ENCODE measurements at places on chromosomes 6 and 20.

DNA sequence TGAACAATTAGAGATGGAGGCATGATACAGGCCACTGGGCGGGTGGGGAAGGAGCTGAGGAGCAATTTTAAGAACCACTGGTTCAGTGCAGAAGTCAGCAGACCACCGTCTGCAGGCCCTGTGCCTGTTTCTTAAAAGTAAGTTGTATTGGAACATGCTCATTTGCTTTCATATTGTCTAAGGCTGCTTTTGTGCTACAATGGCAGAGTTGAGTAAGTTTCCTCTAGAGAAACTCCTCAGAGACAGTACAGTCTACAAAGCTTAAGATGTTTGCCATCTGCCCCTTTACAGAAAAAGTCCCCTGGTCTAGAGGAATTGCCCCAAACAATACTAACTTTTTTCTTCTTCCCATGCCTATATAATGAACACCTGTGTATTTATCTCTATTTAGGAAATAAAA is 28.5 kb upstream of the UBE2J1 start:
- DNase-seq, result no peak

DNA sequence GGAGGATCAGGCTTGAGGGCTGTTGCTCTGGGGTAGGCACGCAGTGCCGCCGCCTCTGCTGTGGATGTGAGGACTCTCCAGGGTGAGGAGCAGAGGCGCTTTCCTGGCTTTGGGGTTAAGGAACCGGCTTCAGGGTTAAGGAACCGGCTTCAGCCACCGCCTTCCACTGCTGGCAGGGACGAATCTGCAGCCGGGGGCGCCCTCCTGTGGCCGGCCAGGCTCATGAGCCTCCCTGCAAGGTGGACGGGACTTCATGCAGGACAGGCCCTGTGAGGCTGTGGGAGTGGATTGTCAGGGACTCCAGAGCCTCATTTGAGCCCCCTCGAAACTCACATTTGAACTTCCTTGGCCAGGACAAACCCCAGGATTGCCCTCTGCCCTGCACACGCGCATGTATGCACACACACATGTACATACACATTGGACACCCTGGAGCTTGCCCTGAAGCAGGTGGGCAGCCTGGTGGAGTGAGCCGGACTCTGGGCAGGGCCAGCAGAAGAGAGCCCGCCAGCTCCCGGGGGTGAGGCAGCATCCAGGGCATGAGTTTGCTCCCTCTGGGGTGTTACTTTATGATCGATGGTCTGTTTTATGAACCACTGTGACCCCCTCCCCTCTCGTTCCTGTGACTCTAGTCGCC is 146.9 kb downstream of the PHACTR3 start:
- DNase-seq, result peak; percentile 41

- DNase-seq, result no peak
Observed at GRCh38 chr20:33061658-33062028, 7.9 kb downstream of the BPIFB3 start.

- DNase-seq, result no peak
Observed at GRCh38 chr6:100210137-100211117, 216.4 kb upstream of the MCHR2 start.

- no peak for DNase-seq
Observed at GRCh38 chr20:40766790-40767614, 78.0 kb upstream of the MAFB start.

DNA sequence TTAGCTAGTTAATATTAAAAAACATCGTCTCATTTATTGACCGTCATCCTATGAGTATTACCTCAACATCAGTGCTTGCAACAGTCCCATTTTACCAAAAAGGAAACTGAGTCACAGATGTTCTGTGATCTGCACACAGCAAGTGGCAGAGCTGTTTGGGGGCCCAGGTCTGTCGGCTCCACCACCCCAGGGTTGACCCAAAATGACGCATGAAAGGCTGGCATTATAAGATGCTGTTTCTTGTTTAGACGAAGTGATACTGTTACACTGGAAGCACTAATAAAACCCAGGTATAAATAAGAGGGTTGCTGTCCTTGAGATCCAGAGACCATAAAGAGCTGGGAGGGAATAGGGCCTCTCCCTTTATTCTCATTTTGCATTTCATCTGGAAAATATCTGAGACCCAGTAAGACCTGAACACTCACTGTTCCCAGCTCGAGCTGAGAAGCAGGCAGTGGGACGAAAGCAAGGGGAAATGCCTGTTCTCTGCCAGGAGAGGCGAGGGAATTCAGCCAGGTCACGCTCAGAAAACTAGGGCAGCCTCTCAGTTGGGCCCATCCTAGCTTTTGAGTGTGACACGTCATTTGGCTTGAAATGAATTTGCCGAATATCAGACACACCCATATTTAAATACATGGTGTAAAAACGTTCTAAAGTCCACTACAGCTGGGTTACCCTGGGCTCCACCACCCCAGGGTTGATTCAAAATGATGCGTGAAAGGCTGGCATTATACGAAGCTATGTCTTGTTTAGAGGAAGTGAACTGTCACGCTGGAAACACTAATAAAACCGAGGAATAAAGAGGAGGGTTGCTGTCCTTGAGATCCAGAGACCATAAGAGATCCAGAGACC is 1.4 kb upstream of the MICAL1 start:
- DNase-seq, result peak; percentile 80

DNA sequence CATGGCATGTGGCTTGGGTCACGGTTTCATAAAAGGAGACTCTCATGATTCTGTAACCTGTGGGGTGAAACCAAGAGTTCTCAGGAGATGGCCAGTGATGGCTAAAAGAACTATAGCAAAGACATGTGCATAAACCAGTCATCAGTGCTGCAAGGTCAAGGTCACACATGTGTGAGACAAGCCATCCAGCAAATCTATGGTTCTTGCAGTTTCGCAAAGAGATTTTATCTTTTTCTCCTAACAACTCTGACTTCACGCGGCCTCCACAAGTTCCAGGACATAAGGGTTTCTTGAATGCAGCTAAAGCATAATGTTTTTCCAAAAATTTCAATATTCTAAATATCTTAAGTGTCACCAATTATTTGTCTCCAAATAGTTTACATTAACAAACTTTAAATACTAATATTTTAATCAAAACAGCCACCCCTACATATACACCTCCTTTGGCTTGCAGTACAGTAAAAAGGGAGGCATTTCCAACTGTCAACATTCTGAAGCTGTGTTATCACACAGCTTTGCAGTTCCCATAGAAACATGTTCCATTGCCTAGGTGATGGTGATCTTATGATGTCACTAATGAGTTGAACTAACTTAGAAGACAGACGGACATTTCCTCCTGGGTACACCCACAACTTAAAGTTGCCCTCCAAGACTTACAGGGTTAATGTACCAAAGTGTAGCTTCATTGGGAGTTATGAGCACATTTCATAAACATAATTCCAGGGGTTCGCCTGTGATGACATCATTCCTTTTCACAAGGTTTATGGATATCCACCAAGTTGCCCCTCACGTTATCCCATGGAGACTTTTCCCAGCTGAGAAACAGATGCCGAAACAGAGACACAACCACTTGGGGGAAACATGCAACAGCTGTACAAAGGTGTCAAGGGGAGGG is 250.9 kb upstream of the PDE10A start:
- DNase-seq, result no peak

GRCh38 chr6:3450888-3451287 is 6.0 kb downstream of the SLC22A23 start:
- peak; percentile 48 for DNase-seq

DNA sequence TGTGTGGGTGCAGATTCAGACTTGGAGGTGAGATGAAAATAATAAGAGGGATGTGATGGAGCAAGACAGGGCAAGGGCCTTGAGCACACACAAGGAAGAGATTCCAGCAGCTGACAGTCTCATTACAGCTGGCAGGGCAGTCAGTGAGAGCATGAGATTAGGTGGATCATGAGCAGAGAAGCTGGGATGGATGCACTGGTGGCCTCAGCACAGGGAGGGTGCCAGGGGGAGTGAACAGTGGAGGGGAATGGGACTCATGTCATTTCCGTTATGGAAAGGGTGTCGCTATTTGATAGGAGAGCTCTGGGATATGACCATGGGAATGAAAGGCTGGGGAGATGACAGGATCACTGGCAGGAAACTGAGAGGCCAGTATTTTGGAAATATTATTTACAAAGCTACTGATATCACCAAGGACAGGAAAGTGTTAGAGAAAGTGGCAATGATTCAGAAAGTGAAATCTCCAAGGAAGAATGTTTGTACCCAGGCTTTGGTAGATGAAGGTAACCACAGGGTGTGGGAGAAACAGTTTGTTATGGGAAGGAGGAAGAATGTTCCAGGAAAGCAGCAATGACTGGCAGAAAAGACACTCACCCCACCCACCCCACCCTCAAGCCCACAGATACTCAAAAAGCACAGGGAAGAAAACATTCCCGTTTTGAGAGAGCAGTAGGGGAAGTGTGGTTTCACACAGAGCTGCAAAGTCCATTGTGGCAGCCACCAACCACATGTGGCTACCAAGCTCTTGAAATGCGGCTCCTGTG is 214.7 kb upstream of the PROKR2 start:
- DNase-seq, result peak; percentile 71

DNA sequence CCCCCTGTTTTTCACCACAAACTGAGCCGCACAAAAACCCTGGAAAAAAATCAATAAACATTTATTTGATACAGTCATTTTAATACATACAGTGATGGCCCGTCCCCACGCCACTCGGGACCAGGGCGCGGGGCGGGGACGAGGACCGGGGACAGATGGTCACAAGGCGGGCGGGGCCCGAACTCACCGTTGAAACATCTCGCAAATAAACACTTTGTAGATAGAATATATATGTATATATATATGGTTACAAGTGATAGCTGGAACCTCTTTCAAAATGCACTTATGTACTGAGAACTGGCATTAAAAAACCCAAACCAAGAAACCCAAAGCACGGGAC is 418 bp upstream of the UCKL1 start:
- no peak for DNase-seq

- DNase-seq, result no peak
Observed at GRCh38 chr6:96812077-96812703, 25.1 kb downstream of the GPR63 start.

DNA sequence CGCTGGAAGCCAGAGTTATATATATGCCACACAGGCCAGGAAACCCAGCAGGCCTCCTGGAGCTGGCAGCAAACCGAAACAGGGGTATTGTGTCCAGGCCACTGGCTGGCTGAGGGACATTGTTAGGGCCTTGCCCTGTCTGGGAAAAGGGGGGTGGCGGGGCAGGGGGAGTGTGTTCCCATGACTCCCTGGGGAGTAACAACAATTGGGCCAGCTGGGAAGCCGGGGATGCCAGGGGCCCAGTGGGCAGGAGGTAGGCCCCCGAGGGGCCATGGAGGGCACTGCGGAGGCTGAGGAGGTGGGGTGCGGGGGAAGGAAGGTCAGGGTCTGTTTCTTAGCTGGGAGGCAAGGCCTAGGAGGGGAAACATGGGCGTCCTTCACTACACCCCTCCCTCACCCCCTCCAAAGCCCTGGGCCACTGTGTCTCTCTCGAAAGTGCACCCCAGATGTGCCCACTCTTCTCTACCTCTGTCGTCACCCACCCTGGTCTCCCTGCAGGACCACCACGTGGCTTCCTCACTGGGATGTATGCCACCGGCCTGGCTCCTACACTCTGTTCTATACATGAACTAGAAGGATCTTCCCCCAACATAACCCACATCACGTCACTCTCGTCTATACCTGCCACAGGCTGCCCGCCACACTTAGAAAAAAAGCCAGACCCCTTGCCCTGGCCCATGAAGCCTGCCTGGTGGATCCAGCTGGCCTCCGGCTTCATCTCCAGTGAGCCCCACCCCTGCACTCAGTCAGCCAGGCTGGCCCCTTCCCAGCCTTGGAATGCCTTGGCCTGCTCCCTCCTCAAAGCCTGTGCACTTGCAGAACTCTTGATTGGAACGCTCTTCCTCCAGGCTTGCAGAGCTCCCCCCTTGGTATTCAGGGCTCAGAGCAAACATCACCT is 7.8 kb upstream of the E2F1 start:
- no peak for DNase-seq

DNA sequence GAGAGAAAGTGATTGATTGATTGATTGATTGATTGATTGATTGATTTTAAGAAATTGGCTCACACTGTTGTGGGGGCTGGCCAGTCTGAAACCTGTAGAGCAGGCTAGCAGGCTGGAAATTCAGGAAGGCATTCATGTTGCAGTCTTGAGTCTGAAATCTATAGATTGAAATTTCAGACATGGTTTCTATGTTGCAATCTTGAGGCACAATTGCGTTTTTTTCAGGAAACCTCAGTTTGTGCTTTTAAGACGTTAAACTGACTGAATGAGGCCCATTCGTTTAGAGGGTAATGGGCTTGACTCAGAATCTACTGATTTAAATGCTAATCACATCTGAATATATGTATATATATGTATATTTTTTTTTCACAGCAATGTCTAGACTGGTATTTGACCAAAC is 106.3 kb downstream of the STXBP5 start:
- DNase-seq, result no peak

GRCh38 chr20:5364997-5365597 is 48.3 kb upstream of the PROKR2 start:
- peak; percentile 6 for DNase-seq

GRCh38 chr6:47571488-47571887 is 93.9 kb downstream of the CD2AP start:
- DNase-seq, result no peak

- peak; percentile 18 for DNase-seq
Observed at GRCh38 chr6:131387562-131388447, 185.2 kb upstream of the ARG1 start.

GRCh38 chr20:11394145-11394833 is 523.4 kb upstream of the BTBD3 start:
- DNase-seq, result peak; percentile 90

GRCh38 chr6:33958526-33959328 is 154.9 kb upstream of the MLN start:
- DNase-seq, result peak; percentile 4

DNA sequence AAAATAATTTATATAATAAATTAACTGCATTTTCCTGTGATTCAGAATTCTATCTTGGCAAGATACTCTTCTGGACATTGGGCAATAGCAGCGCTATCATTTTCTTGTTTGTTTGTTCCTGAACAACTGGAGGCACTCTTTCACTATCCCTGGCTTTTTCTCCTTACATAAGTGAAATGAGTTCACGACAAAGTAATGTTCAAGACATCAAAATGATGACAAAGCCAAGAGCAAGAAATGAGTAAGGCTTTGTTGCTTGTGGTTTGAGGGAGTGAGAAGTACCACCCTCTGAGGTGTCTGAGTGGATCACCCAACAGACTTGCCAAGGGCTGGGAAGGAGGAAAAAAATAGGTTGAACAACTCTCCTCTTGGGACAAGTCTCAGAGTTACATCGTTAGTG is 466.6 kb upstream of the JAG1 start:
- peak; percentile 97 for DNase-seq

GRCh38 chr20:20427227-20427864 is 59.4 kb downstream of the INSM1 start:
- no peak for DNase-seq

DNA sequence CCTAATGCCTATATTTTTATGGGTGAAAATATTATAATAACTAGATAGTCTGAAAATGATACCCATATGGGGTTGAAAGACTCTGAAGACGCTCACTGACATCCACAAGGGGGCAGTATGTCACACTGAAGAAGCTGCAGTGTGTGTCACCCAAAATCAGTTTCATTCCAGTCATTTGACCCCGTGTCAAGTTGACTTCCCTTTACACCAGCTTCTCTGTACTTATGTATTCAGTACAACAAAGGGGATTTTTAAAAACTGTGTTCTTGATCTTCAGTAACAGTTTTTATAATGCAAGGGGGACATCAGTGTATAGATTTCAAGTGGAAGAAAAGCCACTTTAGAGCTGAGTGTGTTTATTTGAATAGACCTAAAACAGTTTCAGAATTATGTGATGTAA is 19.3 kb downstream of the FAXC start:
- peak; percentile 79 for DNase-seq

- no peak for DNase-seq
Observed at GRCh38 chr6:150654608-150655007, 54.9 kb downstream of the PLEKHG1 start.
